Activated effector memory CD4-positive, alpha-beta T cell treated with anti-CD3 and anti-CD28 coated beads, Interleukin-2, amount 50 U/mL, for 16 hours (primary cell): ENCODE measurements at places on chromosomes 7 and 10.

DNA sequence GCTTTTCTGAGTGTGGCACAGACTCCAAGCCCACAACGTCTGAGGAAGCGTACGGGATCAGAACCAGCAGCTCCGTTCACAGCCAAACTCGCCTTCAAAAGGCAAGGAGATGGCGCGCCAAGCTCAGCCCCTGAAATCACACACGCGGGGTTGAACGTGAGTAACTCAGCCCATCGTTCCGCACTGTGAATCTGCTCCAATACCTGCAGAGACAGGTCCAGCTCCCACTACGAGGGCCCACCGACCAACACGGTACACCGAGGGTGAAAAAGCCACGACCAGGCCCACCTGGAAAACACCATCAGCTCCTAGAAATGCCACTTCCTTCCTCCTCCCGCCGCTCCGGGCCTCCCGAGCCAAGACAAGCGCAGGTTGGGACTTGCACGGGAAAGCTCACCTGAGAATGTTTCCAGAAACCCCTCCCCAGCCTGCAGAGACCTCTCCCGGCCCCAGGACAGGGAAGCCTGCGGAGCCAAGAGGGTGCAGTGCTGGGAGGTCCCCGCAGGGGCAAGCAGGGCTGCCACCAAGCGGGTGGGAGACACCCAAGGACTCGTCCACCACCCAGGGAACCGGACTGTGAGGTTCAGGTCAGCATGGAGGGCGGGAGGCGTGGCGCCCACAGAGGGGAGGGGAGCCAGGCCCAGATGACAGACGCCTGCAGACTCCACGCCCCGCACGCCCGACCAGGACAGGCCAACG, 93.9 kb upstream of the PDGFA start:
- DNase-seq = no peak

GRCh38 chr7:130486114-130486953, 5.6 kb upstream of the MEST start:
- peak; percentile 82 for DNase-seq

DNA sequence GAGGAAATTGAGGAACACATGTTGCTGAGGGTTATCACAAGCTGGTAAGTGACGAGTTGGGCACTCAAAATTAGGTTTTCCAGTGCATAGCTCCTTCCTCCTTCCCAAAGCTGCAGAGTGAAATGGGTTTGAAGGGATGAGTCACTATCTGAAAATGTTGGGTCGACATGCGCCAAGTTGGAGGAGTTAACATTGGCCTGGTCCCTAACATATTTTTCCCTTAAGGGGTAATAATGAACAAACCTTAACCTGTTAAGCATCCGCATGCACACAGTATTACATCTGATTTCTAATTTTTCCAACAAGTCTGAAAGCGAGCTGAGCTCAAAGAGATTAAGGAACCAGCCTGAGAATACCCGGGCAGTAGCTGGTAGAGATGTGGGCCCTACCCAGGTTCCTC, 20.7 kb upstream of the TECTB start:
- DNase-seq = no peak

- no peak for DNase-seq
Measured at GRCh38 chr10:22427101-22427500, 81.8 kb downstream of the SPAG6 start.

DNA sequence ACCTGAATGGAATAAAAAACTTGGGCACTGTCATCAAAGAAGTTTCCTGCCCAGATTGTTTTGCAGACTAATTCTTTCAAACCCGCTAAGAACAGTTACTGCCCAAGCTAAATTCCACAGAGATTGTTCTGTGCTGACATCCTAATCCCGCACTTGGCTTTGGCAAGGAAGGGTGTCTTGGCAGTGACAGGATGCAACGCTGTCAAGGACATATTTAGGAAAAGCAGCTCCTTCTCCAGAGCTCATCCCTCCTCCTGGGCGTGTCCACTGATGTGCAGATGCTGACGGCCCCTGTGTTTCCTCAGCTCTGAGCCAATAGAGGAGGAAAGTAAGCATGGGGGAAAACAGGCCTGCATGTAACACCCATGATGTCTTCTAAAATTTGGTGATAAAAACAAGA, 74.2 kb downstream of the EEPD1 start:
- no peak for DNase-seq

- no peak for DNase-seq
Measured at GRCh38 chr7:71403202-71403946, 271.4 kb downstream of the GALNT17 start.

- DNase-seq = peak; percentile 74
Measured at GRCh38 chr10:104297697-104298660, 29.0 kb downstream of the GSTO2 start.

GRCh38 chr7:134085311-134085710, 41.8 kb upstream of the LRGUK start:
- no peak for DNase-seq
